ENCODE measurements at places on chromosomes 5 and 9.

DNA sequence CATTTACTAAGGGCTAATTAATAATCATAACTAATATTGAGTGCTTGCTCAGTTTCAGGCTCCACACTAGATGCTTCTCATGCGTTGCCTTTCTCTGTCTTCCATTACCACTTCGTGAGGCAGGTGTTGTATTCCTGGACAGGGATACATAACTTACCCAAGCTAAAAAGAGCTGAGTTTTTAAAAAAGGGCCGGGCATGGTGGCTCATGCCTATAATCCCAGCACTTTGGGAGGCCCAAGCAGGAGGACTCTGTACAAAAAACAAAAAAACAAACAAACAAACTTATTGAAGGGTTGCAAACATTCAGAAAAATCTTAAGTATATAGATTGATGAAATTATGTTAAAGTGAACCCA is 12.1 kb upstream of the ANKRD33B start:
- DNase-seq, result no peak

DNA sequence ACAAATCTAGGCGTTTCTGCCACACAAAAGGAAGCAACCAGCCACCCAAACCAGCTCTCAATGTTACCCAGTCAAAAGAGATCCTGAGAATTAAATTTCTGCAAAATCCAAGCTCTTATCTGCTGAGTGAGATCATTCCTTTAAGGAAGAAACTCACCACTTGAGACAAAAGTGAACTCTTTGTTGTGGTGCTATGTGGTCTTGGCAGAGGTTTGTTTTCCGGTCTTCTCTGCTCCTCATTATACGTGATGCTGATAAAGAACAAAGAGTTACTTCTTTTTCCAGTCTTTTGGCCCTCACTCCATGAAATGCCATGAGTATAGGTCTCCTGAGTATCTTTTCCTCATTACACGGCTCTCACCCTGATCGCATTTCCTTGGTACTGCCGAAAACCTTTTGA is 82.1 kb downstream of the PRKACG start:
- no peak for DNase-seq

- peak; percentile 64 for DNase-seq
Measured at GRCh38 chr5:42951293-42951840, 88.8 kb downstream of the ANXA2R start.

- DNase-seq, result no peak
Measured at GRCh38 chr5:124582561-124582840, 163.9 kb downstream of the ZNF608 start.

GRCh38 chr5:15516486-15516885 is 16.5 kb downstream of the FBXL7 start:
- DNase-seq, result no peak

DNA sequence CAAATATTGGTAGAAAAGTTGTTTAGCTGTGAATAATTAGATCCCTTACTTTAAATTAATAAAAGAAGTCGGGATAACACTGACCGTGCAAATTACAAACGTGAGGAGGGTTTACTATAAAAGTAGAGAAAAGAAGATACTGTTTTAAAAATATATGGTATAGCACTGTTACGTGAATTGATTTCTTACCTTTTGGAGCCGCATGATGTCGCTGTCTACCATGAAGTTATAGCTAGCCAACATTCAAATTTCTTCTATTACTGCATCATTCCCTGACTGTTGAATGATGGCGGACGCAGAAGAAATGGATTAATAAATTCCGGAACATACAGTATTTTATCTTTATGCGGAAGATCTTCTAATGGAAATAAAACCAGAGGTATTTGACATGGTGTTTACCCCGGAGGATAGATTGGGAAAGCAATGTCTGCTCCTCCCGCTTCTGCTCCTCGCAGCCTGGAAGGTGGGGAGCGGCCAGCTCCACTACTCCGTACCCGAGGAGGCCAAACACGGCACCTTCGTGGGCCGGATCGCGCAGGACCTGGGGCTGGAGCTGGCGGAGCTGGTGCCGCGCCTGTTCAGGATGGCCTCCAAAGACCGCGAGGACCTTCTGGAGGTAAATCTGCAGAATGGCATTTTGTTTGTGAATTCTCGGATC is at the start of gene PCDHA6:
Gene PCDHA6, plus strand, starts transcription at position 257 of the 658 bp plus-strand sequence. Its CDS starts 132 bp downstream, at position 389.
- no peak for DNase-seq

DNA sequence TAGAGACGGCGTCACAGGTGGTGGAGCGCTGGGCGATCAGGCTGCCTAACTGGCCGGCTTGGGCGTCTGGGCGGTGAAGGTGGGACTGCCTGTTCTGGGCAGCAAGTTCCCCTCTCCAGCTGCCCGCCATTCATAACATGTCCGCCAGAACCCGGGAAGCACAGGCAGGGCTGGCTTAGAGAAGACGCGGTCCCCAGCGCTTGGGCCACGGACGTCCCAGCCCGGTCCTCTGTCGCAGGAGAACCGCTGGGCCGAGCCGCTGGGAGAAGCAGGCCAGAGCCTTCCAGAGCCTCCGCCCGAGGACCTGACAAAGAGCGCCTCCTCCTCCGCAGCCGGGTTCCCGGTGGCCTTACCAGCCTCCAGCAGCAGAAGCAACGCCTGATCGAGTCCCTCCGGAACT is 15.2 kb upstream of the HAND1 start:
- DNase-seq, result no peak

DNA sequence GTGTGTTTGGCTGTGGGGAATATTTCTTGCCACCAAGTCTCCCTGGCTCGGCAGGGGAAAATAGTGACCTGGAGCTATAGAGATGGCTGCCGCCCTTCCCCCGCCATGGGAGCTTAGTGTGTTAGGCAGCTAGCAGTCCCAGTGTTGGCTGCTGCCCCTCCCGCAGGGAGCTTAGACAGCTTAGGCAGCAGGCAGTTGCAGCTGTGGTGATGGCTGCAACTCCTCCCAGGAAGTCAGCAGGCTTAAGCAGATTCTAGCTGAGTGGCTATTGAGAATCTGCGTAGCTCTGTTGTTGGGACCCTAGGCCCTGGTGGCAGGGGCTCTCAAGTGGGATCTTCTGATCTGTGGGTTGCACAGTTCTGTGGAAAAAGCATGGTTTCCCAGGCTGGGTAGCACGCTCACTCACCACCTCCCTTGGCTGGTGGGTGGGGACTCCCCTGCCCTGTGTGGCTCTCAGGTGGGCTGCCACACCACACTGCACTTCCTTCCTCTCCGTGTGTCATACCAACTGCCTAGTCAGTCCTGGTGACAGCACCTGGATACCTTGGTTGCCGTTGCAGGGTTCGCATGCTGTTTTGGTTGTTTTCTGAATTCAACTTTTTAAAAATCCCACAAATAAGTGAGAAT is 9.3 kb downstream of the OR1N2 start:
- DNase-seq, result no peak

DNA sequence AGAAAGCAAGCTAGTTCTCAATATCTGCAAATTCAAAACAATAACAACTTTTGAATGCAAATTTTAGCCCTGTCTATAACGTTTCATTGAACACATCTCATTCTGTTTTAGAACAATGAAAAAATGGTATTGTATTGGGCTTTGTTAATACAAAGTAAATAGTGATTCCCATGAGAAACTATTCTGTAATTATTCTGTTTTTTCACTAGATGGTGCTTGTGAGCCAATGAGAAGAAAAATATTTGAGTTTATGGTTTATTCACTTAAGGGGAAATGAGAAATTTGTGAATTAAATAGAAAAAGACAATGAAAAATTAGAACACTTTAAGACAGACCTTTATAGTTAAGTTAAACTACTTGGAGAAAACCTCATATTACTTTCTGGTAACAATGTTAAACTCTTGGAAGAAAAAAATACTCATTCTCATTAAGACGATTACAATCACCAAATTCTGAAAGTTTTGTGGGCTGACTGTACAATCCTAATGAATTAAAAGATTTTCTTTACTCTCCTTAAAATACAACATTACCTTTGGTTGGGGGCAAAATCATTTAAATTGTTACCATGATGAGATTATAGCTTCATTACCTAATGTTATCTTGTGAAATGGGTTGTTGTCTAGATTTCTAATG is 127.0 kb downstream of the NNT start:
- no peak for DNase-seq

- no peak for DNase-seq
Measured at GRCh38 chr9:6218099-6218502, 2.5 kb downstream of the IL33 start.

GRCh38 chr9:33143241-33143661 is 23.9 kb downstream of the B4GALT1 start:
- no peak for DNase-seq

Measured in left hindlimb (tissue), 1 donor.